ENCODE measurements at places on chromosomes 16 and 17.

GRCh38 chr17:63988741-63989621 is 9.2 kb upstream of the PRR29 start:
- DNase-seq: no peak

GRCh38 chr16:275786-276232 is at the start of gene RGS11:
Gene RGS11, minus strand, starts transcription at chr16:275944. Its CDS starts 33 bp downstream, at chr16:275911.
- no peak for DNase-seq

- DNase-seq: no peak
These were observed 32.8 kb upstream of the HAS3 start for GRCh38 chr16:69072640-69072974.

- no peak for DNase-seq
These were observed 140.7 kb upstream of the PLCG2 start for GRCh38 chr16:81638286-81638945.

GRCh38 chr16:47712276-47713224 is 251.4 kb downstream of the PHKB start:
- DNase-seq: peak; percentile 14

GRCh38 chr16:88437367-88437964 is 15.6 kb upstream of the ZFPM1 start:
- peak; percentile 65 for DNase-seq

DNA sequence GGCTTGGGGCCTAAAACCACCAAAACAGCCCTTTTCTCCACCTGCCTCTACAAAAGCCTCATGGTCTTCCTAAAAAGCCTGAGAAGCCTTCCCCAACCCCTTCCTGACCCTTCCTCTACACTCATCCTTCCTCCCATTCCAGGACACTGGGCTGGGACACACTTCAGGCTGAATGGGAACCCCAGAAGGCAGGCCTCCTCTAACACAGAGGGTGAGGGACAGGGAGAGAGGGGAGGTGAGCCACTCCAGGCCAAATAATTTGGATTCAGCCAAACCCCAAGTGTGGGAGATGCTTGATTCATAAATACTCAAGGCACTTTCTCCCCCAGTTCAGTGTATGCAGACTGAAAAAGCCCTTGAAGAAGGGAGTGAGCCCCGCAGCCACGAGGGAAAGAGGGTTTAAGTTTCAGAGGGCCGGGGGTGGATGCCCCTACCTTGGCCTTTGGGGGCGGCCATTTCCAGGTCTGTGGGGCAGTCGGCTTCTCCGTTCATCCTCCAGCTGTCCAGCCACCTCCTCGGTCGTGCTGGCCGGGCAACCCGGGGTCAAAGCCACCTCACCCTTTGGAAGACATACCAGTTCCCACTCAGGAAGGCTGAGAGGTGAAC is 1.6 kb downstream of the UBTF start:
- DNase-seq: no peak

GRCh38 chr17:40561871-40562611 is 3.2 kb downstream of the CCR7 start:
- DNase-seq: peak; percentile 88

- DNase-seq: peak; percentile 74
These were observed 10.9 kb downstream of the RARA start for GRCh38 chr17:40319651-40320540.

GRCh38 chr17:46044286-46044928 is 45.4 kb downstream of the STH start:
- peak; percentile 38 for DNase-seq

- peak; percentile 4 for DNase-seq
These were observed at the start of gene ZFHX3 for GRCh38 chr16:73047536-73048291. Gene ZFHX3, minus strand, starts transcription at chr16:73048128. Its CDS starts 87,983 bp downstream, at chr16:72960145.

DNA sequence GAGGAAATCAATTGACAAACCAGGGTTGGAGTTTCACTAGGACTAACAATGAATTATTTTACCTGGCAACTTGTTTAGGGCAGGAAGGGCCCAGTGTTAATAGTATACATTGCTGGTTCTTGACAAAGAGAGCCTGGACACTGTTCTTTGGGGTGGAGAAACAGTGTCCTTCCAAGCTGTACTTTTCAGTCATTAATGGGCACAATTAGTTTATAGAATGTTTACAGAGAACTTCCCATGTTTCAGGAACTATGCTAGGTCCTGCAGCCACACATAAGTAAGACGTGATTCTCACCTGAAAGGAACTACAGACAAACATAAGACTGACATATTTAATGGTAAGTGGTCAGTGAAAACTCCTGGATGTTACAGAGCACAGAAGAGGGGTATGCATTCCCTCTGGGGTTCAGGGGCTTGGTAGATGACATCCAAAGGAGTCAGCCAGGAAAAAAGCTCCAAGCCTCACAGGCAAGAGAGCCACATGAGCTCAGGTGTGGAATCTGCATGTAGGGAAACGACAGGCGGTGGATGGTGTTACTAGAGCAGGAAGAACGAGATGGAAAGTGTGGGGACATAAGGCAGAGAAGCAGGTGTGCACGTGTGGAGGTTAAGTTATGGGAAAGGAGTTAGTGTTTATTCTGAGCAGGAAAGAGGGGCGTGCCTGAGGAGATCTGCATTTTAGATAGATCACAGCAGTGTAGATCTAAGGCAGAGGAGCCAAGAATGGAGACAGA is 3.8 kb upstream of the DYNLL2 start:
- DNase-seq: no peak

- peak; percentile 28 for DNase-seq
These were observed 104.3 kb downstream of the STXBP4 start for GRCh38 chr17:55072898-55073297.

DNA sequence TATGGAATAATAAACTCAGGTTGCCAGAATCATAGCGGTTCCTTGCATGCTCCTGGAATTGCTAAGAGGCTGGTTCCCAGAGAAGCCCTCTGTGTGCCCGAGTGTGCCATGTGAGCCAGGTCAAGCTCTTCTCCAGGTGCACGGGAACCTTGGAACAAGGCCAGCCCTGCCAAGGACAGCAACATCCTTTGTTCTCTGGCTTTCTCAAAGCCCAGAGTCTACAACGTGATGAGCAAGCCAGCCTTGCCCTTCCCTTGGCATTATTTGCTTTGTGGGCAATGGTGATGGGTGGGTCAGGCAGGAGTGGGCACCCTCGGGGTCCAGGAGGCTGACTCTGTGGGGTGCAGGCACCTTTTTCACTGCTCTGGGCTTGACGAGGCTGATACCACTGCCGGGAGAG is 14.2 kb upstream of the SEC14L1 start:
- no peak for DNase-seq

- no peak for DNase-seq
These were observed 30.0 kb downstream of the EEF2K start for GRCh38 chr16:22235839-22236745.

- DNase-seq: no peak
These were observed 83.4 kb upstream of the GSE1 start for GRCh38 chr16:85529489-85530369.

GRCh38 chr16:47386201-47386718 is 74.6 kb downstream of the ITFG1 start:
- no peak for DNase-seq

- no peak for DNase-seq
These were observed 245.5 kb downstream of the STX8 start for GRCh38 chr17:9330141-9330540.

DNA sequence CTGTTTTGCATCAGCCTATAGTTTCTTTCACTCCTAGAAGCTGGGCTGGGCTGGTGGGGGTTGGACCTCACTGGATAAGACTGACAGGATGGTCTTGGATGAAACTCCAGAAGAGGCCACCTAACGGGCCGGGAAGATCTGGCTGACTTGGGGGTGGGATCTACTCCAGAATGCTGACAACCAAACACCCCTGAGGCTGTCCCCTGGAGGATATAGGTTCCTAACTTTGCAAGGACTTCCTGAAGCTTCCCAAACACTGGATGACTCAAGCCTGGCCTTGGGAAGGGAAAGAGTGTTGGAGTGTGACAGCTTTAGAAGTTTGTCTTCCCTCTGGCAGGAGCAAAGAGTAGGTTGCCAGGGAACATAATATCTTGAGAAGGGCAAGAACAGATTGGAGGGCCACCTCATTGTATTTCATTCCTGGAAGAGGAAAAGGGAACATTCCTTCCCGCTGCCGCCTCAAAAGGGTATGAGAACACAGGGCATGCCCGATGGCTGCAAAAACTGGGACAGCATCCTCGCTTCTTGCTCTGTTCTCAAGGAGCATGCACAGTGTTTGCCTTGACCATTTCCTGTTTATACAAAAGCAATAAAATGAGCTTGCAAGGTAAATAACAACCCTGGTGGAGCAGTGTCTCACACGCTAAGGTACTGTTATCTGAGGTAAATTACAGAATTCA is 6.8 kb upstream of the CYB5B start:
- DNase-seq: no peak

DNA sequence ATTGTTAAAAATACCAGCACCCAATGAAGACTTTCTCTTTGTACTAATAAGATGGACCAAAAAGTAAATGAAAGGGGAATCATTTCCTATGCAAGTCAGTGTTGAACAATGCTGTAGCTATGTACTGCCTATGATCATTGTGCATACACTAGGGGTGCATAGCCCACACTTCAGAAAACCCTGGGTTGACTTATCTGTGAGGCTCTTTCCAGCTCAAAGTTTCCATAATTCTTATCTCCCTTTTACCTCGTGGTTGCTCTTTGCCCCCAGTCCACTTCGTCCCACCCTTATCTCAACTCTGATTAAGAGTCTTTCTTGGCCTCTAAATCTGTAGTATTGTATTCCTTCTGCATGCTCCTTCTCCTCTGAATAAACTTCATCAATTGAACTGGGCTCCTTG is 336.8 kb downstream of the SHISA9 start:
- DNase-seq: no peak

GRCh38 chr16:78742501-78743283 is 643.2 kb downstream of the WWOX start:
- peak; percentile 92 for DNase-seq

- no peak for DNase-seq
These were observed 677 bp downstream of the CBX1 start for GRCh38 chr17:48100591-48101011.

DNA sequence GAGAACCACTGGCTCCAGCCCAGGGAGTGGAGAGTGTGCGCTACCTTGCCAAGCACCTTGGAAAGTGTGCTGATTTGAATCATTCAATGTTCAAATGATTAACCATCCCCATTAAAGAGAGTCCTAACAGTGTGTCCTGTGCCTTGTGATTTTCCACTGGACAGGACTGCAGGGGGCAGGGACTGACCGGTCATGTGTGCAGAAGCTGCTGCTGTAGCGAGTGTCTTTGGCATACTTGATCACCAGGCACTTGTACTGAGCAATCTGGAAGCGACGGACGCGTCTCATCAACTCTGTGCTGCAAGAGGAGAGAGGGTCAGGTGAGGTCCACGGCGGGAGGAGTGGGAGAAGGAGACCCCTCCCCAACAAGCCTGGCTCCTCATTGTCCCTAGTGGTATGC is 2.0 kb downstream of the TK1 start:
- no peak for DNase-seq

DNA sequence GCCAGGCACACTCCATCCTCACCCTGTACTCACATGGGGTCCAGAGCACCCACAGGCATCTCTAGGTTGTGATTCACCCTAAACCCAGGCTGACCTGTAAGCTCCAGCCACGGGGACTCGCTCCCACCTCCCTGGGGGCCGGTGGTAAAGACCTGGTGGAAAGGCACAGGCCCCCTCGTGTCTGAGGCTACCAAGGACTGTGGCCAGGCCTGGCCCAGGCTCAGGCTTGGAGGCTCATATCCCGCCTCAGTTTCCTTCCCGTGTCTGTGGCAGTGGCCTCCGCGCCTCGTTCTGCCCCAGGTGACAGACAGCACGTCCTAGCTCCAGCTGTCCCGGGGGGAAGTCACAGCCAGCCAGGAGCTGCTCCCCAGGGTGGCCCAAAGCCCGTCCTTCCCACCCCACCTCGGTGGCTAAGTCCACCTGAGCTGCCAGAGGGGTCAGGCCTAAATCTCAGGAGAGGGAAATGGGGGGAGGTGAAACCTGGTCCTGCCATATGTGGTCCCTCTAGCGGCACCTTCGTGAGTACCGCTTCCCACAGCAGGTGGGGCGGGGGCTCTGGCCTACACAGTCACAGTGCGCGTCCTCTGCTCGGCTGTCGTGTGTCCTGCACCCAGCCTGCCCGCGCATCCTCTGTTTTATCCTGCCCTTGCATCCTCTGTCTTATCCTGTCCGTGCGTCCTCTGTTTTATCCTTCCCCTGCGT is 12.6 kb downstream of the CDH15 start:
- no peak for DNase-seq

DNA sequence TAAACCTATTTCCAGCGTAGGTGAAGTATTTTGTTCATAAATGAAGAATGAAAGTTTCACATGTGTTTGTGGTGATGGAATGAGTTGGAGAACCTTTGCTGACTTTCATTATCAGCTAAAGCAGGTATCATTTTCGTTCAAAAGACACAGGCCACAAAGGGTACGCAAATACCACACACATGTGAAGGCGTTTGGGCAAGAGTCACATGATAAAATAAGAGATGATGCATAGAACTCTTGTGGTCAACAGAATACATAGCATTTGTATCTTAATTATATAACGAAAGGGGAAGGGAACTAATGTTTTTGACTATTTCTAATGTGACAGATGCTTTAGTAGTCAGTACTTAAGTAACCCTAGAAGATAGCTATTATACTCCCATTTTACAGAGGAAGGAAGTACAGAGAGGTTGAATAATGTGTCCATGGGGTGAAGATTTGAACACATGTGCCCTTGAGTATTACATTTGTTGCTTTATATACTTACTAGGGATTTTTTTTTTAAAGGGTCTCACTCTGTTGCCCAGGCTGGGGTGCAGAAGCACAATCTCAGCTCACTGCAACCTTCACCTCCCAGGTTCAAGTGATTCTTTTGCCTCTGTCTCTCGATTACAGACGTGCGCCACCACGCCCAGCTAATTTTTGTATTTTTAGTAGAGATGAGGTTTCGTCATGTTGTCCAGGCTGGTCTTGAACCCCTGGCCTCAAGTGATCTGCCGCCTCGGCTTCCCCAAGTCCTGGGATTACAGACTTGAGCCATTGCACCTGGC is 4.8 kb downstream of the RPA1 start:
- DNase-seq: peak; percentile 75

DNA sequence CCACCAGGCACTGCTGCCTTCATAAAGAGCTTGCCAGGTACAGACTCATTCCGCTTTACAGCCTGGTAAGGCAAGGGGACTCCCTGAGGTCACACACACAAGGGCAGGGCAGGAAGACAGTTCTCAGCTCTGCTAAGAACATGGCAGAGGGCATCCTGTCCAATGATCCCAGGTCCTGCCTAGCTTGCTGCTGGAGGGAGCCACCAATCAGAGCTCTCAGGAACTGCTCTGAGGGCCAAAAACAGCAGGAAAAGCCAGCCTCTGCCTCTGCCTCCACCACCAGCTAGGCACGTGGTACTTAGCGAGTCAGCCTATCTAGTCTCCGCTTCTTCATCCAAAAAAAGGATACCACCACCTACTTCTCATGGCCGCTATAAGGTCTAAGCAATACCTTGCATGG is 66.1 kb downstream of the GTF3C1 start:
- no peak for DNase-seq

DNA sequence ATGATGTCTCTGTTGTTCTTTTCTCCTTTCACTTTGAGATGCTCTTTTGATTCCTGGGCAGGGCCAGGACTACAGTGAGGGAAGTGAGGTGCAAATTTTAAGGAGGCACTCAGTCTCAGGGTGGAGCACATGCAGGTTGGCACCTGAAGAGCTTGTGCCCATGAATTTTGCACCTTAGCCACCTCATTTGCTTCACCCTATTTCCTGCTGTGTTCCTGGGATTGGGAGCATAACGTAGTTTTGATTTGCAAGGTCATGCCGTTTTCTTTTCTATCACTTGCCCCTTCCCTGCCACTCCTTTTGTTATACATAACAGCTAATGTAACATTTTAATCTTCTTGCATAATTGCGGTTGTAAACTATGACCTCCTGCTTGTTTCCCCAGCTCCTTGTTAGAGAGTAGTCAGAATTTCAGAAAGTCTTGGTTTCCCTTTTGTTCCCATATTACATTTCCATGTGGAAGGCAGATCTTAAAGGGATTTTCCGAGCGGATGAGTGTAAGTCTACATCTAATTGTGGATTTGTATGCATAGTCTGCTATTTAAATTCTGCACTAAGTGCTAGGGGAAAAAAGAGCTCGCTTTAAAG is 9.8 kb downstream of the PMFBP1 start:
- DNase-seq: no peak

All from activated CD4-positive, alpha-beta T cell treated with anti-CD3 and anti-CD28 coated beads, Interleukin-2, amount 50 U/mL, for 16 hours (primary cell).